Activated CD4-positive, alpha-beta T cell treated with anti-CD3 and anti-CD28 coated beads, Interleukin-2, amount 50 U/mL, for 1 hour (primary cell): ENCODE measurements at places on chromosomes 5 and 9.

GRCh38 chr5:14231156-14231555 lies 88.0 kb downstream of the TRIO start:
- DNase-seq: no peak

DNA sequence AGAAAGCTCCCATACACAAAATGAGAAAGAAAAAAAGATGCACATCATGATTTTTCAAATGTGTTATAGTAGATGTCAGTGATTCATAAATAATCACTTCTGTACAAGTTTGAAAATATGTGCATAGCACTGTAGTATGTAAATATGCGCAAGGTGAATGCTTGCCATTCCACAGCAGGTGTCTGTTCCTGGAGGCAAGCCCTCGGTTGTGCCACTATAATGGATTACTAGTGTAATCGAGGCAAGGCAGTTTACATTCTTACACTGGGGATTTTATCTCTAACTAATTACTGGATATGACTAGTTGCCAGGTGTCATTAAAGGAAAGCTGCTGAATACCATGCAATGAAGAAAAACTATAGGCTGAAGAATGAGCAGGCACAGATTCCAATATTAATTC lies 93.6 kb downstream of the ARHGEF28 start:
- DNase-seq: no peak

DNA sequence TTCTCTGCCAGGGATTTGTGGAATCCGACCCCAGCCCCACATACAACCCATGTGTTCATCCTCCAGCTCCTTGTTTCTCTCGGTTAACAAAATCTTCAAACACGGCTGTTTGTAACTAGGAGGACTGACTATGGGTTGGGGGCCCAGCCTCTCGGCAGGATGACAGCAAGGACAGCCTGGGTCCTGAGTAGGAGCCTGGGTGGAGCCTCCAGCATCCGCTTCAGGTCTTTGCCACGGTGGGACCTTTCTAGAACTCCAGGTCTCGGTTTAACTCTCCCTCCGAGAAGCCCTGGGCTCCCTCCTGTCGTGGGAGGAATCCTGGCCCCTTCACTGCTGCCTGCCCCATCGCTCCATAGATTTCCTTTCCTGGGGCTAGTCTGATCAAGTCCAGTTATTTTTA lies 248.5 kb downstream of the PBX3 start:
- no peak for DNase-seq

- DNase-seq: no peak
Measured at GRCh38 chr9:2029666-2030170, 14.6 kb downstream of the SMARCA2 start.

DNA sequence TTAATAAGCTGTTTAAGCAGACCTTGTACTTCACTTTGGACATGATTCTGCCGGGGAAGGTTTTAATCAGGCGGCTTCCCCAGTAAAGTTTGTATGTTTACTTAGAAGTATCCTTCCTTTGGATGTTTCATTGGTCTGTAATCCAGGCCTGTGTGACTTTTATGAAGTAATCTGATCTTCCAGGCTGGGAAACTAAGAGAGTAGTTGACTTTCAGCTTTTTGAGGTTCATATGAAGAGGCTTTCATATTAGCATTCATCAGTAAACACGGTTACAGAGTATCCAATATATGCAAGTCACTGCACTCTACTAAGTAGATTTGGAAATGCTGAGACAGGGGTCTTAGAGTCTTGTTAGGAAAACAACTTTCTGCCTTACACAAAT lies 1.1 kb downstream of the DNAJC21 start:
- DNase-seq: no peak

DNA sequence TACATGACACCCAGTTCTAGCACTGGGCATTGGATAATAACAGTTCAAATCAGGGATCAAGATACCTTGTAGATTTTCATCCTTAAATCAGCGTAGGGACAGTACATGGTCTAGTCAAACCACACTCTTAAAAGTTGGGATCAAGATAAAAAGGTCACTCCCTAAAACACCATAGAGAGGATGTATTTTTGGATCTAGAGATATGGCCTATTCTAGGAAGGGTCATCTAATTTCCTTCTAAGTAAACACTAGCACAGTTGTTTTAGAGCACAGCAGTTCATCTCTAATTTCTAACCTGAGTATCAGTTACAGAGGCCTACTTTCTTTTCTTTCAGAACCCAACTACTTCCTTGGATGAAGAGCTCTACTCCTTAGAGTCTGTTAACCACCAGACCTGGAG lies 166.4 kb upstream of the GRIN3A start:
- DNase-seq: no peak

- DNase-seq: no peak
Measured at GRCh38 chr9:92969516-92970466, 22.5 kb downstream of the FGD3 start.

DNA sequence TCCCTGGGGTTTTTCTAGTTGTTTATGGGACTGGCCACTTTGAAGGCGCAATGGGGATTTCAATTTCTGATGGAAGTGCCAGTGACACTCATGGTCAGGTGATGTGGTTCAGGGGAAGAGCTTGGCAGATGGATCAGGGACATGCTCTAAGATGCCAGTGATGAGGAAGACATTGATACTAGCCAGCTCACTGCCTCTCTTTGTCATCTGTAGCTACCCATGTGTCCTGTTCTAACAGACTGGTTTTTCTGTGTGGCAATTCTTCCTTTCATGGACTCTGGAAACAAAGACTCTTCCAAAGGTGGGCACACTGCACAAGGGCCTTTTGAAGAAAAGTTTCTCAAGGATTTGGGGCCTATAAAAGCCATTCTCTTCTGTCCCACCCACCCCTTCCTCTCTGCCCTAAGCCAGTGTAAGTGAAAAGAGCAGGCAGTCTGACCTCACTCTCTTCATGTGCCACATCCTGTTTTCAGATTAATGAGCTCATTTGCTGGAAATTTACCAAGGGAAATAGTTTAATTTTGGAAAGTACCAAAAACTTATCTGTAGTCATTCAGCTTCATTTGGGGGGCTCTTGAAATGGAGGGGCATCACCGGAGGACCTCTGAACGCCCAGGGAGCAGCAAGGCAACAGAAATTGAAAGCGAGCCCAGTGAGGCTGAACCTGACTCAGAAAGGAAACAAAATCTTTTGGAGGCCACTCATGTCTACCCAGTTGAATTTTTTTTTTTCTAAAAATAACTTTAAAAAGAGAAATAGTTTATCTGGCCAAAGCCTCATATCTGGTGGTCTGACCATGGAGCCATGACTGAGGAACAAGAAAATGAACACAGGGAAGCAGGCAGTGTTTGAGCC lies 4.9 kb upstream of the TRAF1 start:
- no peak for DNase-seq

DNA sequence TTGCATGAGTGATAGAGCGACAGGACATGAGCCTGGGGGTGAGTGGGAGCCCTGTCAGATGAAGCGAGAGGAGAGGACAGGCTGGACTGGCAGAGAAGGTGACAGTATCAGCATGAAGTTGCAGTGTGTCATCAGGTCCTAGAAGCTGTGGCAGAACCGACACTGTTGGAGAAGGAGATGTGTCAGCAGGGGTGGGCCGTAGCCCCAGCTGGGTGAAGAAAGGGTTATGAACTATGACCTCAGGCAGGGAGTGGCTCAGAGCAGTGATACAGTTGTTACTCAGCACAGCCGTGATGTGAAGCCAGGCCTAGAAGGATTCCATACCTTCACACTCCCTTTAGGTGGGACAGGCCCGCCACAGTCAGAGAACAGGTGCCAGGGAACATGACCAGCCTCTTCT lies 7.6 kb downstream of the PCYOX1L start:
- DNase-seq: no peak

GRCh38 chr5:84599964-84600363 lies 215.3 kb upstream of the EDIL3 start:
- no peak for DNase-seq

DNA sequence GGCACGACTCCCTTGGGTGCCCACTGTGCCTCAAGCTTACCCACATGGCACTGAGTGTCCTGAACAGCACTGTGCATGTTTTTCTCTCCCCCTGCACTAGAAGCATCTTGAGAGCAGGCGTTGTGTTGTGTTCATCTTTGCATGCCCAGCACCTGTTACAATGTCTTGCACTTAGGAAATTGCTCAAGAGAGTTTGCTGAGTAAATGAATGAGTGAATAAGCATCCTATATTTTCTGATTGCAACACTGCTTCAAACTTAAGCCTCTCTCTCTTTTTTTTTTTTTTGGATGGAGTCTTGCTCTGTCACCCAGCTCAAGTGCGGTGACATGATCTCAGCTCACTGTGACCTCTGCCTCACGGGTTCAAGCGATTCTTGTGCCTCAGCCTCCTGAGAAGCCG lies 94.5 kb downstream of the LMNB1 start:
- DNase-seq: no peak

- no peak for DNase-seq
Measured at GRCh38 chr9:74772121-74772520, 115.6 kb downstream of the TRPM6 start.

GRCh38 chr9:134571946-134572917 lies 69.4 kb upstream of the COL5A1 start:
- no peak for DNase-seq

DNA sequence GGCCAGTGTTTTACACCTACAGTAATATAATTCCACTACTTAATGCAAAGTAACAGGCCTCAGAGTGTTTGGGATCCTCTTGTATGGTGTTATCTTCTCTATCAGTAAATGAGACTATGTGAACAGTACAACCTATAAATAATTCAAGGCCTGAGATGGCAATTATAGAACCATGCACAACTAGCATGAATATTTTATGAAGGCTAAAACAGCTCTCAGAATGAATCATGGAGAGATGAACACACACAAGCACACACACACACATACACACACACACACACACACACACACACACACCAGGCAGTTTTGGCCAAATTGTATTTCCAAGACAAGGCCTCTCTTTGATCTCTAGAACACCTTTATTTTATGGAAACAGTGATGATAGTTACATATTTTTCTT lies 224.9 kb downstream of the EBF1 start:
- DNase-seq: no peak

- no peak for DNase-seq
Measured at GRCh38 chr5:59275170-59275509, 618.4 kb downstream of the PDE4D start.

DNA sequence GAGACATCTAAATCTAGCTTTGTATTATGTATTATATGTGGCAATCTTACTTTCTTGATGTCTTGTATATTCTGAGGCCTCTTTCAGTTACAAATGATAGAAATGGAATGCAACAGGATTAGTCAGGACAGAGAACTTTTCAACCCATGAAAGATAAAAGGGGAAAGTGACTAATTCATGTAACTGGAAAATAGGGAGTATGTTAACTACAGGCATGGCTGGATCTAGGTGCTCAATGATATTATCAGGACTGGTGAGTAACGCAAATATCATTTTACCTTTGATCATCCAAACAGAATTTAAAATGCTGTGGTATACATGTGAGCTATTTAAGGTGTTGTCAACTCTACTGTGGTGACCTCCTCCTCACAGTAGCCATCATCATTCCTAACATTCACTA lies 215.7 kb upstream of the GLRA1 start:
- DNase-seq: no peak

DNA sequence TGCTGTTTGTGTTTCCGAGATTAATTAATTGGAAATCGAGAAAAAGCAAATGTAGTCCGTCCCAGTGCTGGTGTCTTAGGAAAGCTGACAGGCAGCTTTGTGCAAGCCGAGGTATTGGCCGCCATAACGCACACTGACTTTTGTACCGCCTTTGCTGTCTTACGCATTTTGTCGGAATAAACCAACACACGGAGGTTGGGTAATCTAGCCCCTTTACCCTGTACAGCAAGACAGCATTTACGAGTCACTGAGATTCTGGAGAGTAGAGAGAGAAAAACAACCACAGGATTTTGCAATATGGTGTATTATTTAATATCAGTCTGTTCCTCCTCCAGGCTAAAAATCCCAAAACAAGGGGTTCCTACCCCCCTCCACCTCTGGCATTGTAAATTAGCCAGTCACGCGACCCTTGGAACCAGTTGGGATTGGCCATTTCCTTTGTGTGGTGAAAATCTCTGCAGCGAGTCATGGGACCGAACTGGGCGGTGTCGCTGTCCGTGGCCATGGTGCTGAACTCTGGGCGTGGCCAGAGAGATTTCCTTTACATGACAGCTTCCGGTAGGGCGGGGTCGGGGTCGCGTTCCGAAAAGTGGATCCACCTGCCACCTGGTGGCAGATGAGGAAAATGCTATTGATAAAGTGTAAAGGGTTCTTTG lies 10.3 kb upstream of the PCDHB1 start:
- peak; percentile 60 for DNase-seq

GRCh38 chr9:82882138-82882537 lies 180.8 kb downstream of the RASEF start:
- no peak for DNase-seq

- DNase-seq: no peak
Measured at GRCh38 chr5:1112596-1113331, 901 bp upstream of the SLC12A7 start.

DNA sequence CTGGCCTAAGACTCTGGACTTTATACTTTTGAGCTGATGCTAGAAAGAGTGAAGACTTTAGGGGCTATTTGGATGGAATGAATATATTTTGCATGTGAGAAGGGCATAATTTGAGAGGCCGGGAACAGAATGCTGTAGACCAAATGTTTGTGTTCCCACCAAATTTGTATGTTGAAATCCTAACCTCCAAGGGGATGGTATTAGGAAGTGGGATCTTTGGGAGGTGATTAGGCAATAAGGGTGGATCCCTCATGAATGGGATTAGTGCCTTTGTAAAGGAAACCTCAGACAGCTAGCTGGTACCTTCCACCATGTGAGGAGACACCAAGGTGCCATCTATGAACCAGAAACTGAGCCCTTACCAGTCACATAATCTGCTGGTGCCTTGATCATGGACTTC lies 165.1 kb upstream of the S1PR3 start:
- DNase-seq: no peak

- DNase-seq: no peak
Measured at GRCh38 chr5:142320851-142321560, 3.8 kb downstream of the SPRY4 start.

DNA sequence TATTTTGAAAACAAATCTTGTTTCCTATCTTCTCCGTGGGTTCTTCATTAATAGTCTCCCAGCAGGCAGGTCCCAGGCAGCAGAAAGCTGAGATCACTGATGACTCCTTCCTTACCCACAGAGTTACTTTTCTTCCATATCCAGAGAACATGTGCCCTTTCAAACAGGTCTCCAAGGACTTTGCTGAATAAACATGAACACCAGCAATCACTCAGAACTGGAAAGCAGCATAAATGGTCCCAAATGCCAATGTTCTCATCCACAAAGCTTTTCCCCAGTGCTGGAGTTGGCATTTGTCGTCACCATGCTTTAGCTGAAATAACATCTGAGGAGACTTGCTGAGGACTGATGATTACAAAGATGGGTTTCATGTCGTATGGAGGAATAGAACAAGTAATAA lies 134.0 kb downstream of the YIPF5 start:
- DNase-seq: no peak

GRCh38 chr9:3323714-3324113 lies 202.1 kb downstream of the RFX3 start:
- no peak for DNase-seq
